ENCODE measurements at places on chromosomes 13 and 19.

DNA sequence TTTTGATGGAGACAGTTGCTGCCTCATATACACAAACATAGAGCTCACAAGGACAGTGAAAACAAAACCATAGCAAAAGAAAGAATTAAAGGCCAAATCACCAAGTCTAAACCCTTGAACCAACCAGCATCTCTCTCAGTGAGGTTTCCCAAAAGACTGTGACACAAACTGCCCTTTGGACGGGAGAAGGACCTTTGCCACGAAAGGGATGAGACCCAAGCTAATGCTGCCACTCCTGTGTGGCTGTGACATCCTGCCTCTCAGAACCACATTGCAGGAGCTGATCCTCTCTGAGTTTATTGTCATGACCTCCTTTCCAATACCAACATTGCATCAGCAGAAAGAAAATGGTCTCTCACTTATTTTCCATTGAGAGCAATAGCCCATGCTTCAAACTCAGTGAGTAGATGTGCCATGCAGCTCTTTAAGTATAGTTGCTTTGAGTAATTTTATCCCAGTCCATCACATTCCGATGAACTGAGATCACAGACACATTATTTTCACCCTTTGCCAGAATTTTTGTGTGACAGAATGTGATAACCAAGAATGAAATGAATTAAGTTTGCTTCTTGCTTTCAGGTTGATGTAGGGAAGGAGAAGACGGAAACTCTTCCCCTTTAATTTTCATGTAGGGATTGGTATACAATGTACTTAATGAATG lies 133.5 kb upstream of the IRS2 start:
- no peak for DNase-seq

- no peak for DNase-seq
Measured at GRCh38 chr19:41334793-41335192, 18.9 kb downstream of the TGFB1 start.

GRCh38 chr19:8517551-8518442 lies 3.8 kb upstream of the ZNF414 start:
- DNase-seq = peak; percentile 57

DNA sequence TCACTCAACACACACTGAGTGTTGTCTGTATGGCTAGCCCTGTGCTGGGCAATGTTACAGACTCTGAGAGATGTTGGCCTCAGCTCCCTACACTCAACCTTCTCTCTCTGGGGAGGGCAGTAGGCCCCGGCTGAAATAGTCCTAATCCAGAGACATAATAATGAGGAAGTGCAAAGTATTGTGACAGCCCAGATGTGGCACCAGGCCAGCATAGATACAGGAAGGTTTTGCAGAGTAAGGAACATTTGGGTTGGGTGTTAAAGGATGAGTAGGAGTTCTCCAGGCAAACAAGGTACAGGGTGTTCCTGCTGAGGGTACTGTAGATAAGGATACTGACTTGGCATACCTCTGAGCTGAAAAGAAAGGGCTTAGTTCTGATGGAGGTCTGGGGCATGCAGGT lies 2.4 kb downstream of the LIN7B start:
- DNase-seq = no peak

- DNase-seq = no peak
Measured at GRCh38 chr19:14105680-14106079, 11.9 kb downstream of the PRKACA start.

GRCh38 chr13:90868321-90868920 lies 479.1 kb upstream of the MIR17HG start:
- peak; percentile 33 for DNase-seq

Data from GM03348 (cell line).